A549 (cell line): ENCODE measurements at places on chromosomes 6 and 20. TPM values are rescaled to one million over a fixed set of nuclear protein-coding genes. Genes with fewer than 3 reads are reported as not detected.

ZBP1 gene
- polyA plus RNA-seq: 0.05 to 0.07 TPM (median 0.05 TPM) in 3 replicates

DEFB132 gene
- not detected in 3 replicates for polyA plus RNA-seq

OR2B6 gene
- polyA plus RNA-seq: 0.11 to 0.24 TPM (median 0.18 TPM) in 3 replicates

EPPIN gene
- not detected in 3 replicates for polyA plus RNA-seq

CALHM6 gene
- 0.31 TPM in 1 of 3 replicates, not detected in the others for polyA plus RNA-seq

STK4 gene
- 14.5 to 14.6 TPM (median 14.5 TPM) in 3 replicates for polyA plus RNA-seq

CST8 gene
- not detected in 3 replicates for polyA plus RNA-seq

CYP24A1 gene
- polyA plus RNA-seq: 623 to 738 TPM (median 722 TPM) in 3 replicates

SCRT2 gene
- not detected in 3 replicates for polyA plus RNA-seq
